ENCODE measurements at places on chromosomes 11 and 22. TPM values are rescaled to one million over a fixed set of nuclear protein-coding genes. Genes with fewer than 3 reads are reported as not detected.

GRCh38 chr11:6489306-6489705 lies 7.8 kb upstream of the DNHD1 start:
- no peaks in the 10 kb centered on the region for H3K27me3 ChIP-seq
- DNase-seq: no peak
- H3K27ac ChIP-seq: no peak overlapping the region
- no peaks in the 10 kb centered on the region for H3K4me1 ChIP-seq
- H3K36me3 ChIP-seq: peaks cover 23% of the 10 kb centered on the region
- no peak overlapping the region for H3K4me3 ChIP-seq

GRCh38 chr22:33023153-33023827 lies 34.9 kb downstream of the SYN3 start:
- no peaks in the 10 kb centered on the region for H3K36me3 ChIP-seq
- DNase-seq: no peak
- no peak overlapping the region for H3K4me3 ChIP-seq
- H3K27ac ChIP-seq: no peak overlapping the region

GRCh38 chr11:133977067-133977677 lies 20.4 kb upstream of the IGSF9B start:
- no peaks in the 10 kb centered on the region for H3K36me3 ChIP-seq
- no peak for DNase-seq
- H3K27ac ChIP-seq: no peak overlapping the region
- H3K4me3 ChIP-seq: no peak overlapping the region
- H3K4me1 ChIP-seq: no peaks in the 10 kb centered on the region

- no peak overlapping the region for H3K4me3 ChIP-seq
- no peaks in the 10 kb centered on the region for H3K36me3 ChIP-seq
- no peaks in the 10 kb centered on the region for H3K4me1 ChIP-seq
- H3K27me3 ChIP-seq: no peaks in the 10 kb centered on the region
Measured at GRCh38 chr11:71311176-71311925, 59.0 kb upstream of the SHANK2 start.

- H3K27me3 ChIP-seq: no peaks in the 10 kb centered on the region
- no peak overlapping the region for H3K27ac ChIP-seq
- no peak overlapping the region for H3K4me3 ChIP-seq
Measured at GRCh38 chr11:38819981-38820380, 2221.9 kb upstream of the RAG2 start.

DNA sequence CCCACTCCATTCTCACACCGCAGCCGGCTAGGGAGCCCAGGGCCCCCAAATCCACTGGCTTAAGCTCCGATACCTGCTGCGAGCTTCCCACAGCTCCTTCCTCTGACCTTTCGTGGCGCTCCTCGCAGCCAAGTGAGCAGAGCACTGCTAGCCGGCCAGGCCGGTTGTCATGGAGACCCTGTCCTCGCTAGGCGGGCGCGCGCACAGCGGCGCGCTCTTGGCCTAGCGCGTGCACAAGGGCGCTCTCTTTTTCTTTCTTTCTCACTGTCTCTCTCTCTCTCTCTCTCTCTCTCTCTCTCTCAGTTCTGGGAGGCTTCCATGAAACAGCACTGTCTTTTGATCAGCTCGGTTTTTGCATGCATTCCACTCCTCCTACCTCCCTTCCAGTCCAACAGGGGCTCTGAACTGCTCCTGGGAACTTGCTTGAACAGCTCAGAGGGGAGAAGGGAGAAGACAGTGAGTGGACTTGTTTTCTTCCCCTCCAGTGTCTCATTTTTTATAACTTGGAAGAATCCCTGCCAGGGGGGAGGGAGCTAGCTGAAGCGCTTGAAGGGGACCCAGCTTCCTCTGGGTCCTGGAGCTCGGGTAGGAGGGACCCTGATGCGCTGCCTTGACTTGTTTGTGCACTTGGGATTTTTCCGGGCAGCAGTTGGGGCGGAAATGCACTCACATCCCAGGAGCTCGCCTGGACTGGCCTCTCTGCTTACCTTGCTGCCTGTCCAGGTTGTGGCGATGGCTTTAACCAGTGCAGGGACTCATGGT lies 100.3 kb upstream of the AKIP1 start:
- no peaks in the 10 kb centered on the region for H3K36me3 ChIP-seq
- H3K4me3 ChIP-seq: peak overlapping the region; percentile 69
- peak; percentile 85 for DNase-seq
- H3K4me1 ChIP-seq: peaks cover 5% of the 10 kb centered on the region
- H3K27me3 ChIP-seq: no peaks in the 10 kb centered on the region

DNA sequence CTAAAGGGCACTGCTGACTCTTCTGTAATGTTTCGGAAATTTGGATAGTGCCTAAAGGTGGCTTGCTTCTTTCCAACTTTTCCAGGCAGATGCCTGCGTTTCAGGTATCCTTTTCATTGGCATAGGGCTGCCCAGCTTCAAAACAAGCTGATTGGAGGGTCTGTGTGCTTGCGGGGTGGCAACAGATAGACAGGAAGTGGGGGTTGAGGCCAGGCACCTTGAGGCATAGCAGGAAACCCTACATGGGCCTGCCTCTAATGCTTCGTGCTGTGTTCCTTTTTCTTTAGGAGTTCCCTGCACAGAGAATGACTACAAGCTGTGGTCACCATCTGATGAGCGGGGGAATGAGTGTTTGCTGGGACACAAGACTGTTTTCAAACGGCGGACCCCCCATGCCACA lies 92.2 kb upstream of the SORL1-AS1 start:
- no peak for DNase-seq
- H3K27ac ChIP-seq: no peak overlapping the region
- H3K36me3 ChIP-seq: peaks cover 21% of the 10 kb centered on the region
- H3K4me1 ChIP-seq: no peaks in the 10 kb centered on the region
- H3K4me3 ChIP-seq: no peak overlapping the region

DNA sequence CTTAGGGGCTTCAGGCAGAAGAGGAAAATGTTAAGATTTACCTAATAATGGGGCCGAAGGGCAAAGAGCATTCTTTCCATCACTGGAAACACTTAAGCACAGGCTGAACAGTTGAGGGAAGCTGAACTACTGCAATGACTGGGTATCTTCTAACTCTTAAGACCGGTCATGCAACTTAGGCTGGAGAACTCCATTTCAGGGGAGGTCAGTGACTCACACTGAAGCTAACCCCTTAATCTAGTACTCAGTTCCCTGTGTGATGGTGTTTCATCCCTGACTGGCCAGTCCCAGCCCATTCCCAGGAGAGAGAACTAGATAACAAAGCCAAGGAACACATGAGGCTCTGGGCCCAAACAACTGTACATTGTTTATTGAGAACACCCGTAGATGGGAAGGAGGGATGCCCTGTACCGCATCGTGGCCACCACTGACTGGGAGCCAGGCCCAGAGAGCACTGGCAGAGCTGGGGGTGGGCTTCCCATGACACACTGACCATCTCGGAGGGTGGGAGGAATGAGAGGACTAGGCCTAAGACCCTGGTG lies 10.5 kb downstream of the RPL27A start:
- peak overlapping the region; percentile 40 for H3K27ac ChIP-seq
- H3K27me3 ChIP-seq: no peaks in the 10 kb centered on the region
- no peak overlapping the region for H3K4me3 ChIP-seq
- no peaks in the 10 kb centered on the region for H3K36me3 ChIP-seq
- peaks cover 12% of the 10 kb centered on the region for H3K4me1 ChIP-seq

Gene MUC6
- total RNA-seq: not detected

Gene DYNC2H1
- 14.0 TPM for total RNA-seq

Gene C22orf31
- not detected for total RNA-seq
